ENCODE measurements at places on chromosomes 13 and 19. TPM values are rescaled to one million over a fixed set of nuclear protein-coding genes. Genes with fewer than 3 reads are reported as not detected.

- H3K27me3 ChIP-seq, result peaks cover 42% of the 10 kb centered on the region
- DNase-seq, result no peak
- no peak overlapping the region for H3K27ac ChIP-seq
- H3K4me3 ChIP-seq, result no peak overlapping the region
- no peaks in the 10 kb centered on the region for H3K4me1 ChIP-seq
- H3K36me3 ChIP-seq, result peaks cover 2% of the 10 kb centered on the region
Observed at GRCh38 chr19:46082728-46083050, 41.8 kb downstream of the IGFL3 start.

The PPAN gene
- total RNA-seq, result 222 TPM

GRCh38 chr13:24038841-24039330 is 121.6 kb upstream of the SPATA13 start:
- H3K4me3 ChIP-seq, result peak overlapping the region; percentile 32
- H3K27me3 ChIP-seq, result no peaks in the 10 kb centered on the region
- H3K36me3 ChIP-seq, result no peaks in the 10 kb centered on the region
- H3K27ac ChIP-seq, result peak overlapping the region; percentile 22
- H3K4me1 ChIP-seq, result peaks cover 23% of the 10 kb centered on the region

GRCh38 chr19:4390017-4390566 is 10.3 kb downstream of the SH3GL1 start:
- H3K4me3 ChIP-seq, result peak overlapping the region; percentile 51
- no peak for DNase-seq
- H3K27me3 ChIP-seq, result no peaks in the 10 kb centered on the region
- peak overlapping the region; percentile 75 for H3K27ac ChIP-seq
- peaks cover 35% of the 10 kb centered on the region for H3K36me3 ChIP-seq
- peaks cover 41% of the 10 kb centered on the region for H3K4me1 ChIP-seq

All from activated CD4-positive, alpha-beta T cell treated with anti-CD3 and anti-CD28 coated beads, Interleukin-2, amount 10 ng/mL, durations not matched to agents 24 days and 14 days (primary cell).